ENCODE measurements at places on chromosomes 11 and 22.

GRCh38 chr22:35322126-35322525, 22.4 kb downstream of the TOM1 start:
- DNase-seq: no peak

DNA sequence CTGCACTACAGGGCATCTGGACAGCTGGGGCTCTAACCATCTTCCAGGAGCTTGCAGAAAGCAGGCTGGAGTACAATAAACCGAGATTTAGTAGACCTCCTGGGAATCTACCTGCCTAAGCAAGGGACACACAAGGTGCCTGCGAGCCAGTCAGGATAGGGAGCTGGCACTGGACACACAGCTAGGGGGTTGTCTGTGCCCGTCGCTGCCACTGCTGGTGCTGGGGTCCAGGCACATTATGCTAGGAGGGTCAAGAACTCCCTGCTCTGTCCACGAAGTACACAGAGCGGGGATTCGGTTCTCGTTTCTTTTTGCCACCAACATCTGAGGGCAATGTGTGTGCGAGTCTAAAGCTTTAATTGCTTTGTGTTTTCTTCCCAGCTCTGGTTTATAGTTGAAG, 4.2 kb downstream of the RIC8A start:
- no peak for DNase-seq

DNA sequence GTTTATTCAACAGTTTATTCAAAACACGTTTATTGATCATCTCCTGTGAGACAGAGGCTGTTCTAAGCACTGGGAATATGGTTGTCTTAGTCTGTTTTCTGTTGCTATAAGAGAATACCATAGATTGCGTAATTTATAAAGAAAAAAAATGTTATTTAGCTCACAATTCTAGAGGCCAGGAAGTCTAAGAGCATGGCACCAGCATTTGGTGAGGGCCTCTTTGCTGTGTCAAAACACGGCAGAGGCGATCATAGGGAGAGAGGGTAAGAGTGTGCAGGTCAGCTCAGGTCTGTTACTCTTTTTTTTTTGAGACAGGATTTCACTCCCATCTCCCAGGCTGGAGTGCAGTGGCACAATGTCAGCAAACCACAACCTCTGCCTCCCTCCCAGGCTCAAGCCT, 5.2 kb upstream of the IL17RA start:
- DNase-seq: no peak

DNA sequence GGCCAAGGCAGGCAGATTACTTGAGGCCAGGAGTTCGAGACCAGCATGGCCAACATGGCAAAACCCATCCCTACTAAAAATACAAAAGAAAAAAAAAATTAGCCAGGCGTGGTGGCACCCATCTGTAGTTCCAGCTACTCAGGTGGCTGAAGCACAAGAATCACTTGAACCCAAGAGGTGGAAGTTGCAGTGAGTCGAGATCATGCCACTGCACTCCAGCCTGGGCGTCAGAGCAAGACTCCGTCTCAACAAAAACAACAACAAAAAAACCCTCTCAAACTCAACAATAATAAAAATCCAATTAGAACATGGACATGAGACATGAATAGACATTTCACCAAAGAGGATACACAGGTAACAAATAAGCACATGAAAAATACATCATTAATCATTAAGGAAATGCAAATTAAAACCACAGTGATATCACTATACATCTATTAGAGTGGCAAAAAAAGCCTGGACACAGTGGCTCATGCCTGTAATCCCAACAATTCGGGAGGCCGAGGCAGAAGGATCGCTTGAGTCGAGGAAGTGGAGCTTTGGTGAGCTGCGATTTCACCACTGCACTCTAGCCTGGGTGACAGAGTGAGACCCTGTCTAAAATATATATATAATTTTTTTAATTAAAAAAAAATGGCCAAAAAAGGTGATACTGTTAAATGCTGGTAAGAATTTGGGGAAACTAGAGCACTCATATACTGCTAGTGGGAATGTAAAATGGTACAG, 12.7 kb upstream of the SEPTIN5 start:
- no peak for DNase-seq

DNA sequence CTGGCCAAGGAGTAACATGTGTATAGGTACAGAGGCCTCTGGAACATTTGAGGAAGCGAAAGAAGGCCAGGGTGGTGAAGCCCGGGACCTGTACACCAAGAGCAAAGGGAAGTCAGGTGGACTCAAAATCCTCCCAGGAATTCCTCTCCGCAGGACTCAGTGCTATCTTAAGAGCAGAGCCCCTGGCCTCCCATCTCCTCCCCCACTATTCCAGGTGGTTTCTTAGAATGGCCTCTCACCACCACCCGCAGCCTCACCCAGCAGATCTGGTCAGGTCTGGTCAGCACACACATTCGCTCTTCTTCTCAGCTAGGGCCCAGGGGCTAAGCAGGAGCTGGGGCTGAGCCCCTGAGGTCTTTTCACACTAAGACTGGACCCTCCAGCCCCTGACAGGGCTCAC, 59.1 kb downstream of the SCGB1A1 start:
- DNase-seq: no peak

DNA sequence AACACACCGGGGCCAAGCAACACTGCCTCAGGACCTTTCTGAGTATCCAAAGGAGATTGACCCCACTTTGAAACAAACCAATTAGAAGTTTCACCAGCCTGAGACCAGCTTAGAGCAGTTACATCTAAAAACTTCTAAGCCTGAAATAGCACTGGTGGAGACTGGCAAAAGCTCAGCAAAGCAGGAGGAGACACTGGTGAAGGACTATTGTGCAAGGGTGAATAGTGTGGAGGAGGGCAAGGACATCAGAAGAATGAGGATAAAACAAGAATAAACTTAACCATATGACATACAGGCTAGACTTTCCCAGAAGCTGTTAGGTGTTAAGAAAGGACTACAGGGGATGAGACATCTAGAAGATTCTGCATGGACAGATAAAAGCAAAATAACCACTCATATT, 152.4 kb downstream of the FCHSD2 start:
- DNase-seq: no peak

DNA sequence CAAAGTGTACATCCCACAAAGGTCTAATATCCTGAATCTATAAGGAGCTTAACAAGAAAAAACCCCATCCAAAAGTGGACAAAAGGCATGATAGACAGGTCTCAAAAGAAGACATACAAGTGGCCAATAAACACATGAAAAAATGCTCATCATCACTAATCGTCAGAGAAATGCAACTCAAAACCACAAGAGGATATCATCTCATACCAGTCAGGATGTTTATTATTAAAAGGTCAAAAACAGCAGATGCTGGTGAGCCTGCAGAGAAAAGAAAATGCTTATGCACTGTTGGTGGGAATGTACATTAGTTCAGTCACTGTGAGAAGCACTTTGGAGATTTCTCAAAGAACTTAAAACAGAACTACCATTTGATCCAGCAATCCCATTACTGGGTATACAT, 12.7 kb downstream of the LGALS12 start:
- DNase-seq: no peak

DNA sequence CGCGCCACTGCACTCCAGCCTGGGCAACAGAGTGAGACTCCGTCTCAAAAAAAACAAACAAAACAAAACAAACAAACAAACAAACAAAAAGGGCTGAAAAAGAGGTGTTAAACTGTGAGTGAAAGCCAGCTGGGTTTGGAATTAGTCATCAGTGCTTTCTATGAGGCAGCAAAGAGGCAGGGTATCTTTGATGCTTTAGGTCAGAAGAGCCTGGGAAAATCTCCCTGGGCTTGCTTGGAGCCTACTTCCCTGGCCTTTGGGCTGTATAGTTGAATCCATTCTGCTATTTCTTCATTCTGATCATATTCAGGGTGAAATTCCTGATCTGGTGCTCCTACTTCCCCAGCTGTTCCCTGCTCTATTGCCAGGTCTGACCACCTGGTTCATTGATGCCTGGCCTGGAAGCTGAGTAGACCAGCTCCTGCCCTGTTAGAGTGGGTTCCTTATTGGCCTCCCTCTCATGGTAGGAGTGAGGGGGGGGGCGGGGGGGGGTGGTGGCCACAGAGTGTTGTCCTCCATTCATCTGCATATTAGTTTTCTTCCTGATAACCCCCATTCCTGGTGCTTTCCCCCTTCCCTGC, 65.6 kb downstream of the INSC start:
- DNase-seq: no peak

- no peak for DNase-seq
These were observed 20.3 kb upstream of the POU2AF1 start for GRCh38 chr11:111399187-111400031.

GRCh38 chr11:128714881-128715280, 21.0 kb downstream of the FLI1 start:
- no peak for DNase-seq

GRCh38 chr22:32325811-32326237, 31.8 kb upstream of the RFPL3 start:
- no peak for DNase-seq

- no peak for DNase-seq
These were observed 3.7 kb upstream of the FLRT1 start for GRCh38 chr11:64032050-64032449.

DNA sequence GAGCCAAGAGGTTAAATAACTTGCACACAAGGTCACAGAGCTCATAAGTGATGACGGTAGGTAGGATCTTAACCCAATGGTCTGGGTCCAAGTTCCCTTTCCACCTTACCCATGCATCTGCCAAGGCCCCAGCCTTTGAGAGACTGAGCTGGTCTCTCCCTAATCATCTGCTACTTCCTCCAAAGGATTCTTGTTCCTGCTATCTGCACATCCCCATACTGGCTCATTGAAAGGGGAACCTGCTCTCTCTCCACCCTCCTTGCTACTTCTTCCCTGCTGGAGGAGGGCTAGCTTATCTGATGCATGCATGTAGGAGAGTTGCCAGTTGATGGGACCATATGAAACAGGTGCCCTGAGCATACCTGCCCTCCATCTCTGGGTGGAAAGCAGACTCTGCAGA, 47.7 kb downstream of the COMMD9 start:
- DNase-seq: no peak

DNA sequence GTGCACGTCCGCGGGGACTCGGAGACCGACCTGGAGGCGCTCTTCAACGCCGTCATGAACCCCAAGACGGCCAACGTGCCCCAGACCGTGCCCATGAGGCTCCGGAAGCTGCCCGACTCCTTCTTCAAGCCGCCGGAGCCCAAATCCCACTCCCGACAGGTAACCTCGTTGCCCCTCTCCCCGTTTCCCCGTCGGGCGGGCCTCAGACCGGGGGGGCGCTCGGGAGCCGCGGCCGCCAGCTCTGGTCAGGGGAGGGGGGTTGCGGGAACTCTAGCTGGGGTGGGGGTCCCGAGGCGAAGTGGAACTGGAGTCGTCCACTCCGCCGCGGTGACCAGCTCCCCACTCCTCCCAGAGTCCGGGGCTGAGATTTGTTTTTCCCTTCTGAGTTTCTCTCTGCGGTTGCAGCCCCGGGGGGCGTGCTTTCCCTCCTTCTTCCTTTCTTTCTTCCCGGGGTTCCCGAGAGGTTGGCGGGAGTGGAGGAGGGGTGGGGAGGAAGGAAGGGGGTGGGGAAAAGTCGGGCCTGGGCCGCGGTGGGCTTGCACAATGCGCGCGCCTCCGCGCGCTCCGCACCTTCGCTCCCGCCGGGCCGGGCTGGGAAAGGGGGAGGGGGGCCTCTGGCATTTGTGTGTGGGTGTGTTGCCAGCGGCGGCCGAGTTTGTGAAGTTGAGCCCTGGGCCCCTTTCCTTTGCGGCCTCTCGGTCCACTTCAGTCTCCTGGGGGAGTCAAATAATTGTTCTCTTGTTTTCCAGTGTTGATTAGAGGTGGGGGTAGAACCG, 952 bp downstream of the YAP1 start:
- DNase-seq: peak; percentile 32

GRCh38 chr11:109037856-109038780, 373.2 kb downstream of the DDX10 start:
- DNase-seq: no peak

DNA sequence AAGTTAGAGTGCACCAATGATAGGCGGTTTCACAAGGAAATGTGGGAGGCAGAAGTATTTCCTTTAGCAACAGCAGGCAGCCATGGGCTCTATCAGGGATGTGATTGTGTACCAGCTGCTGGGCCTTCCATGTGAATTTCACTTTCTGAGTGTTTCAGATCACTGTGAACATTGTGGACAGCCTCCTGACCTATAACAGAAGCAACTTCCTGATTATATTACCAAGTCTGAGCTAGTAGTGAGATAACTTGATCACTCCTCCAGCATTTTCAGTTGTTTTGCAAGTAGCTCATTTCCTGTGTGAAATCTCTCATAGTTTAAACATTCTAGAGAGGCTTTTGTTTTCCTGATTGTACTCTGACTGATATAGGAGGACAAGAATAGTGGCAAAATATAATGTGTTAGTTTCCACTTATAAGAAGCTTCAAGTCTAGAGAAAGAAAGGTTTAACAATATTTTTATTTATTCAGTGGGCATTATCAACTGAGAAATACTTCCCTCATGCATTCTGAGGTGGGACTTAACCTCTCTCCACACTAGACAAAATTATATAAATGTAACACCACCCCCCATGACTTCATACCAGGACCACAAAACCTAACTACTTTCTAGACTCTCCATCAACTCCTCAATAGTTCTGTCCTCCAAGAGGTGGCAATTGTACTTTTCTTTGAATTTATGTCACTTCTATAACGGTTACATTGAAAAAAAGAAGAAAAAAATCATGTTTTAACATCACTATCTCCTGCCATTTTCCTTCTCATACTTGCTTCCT, 184.2 kb upstream of the LUZP2 start:
- DNase-seq: no peak

- DNase-seq: no peak
These were observed 63.0 kb upstream of the PPARA start for GRCh38 chr22:46087336-46087690.

GRCh38 chr11:3104961-3105790, 48.0 kb upstream of the CARS1 start:
- no peak for DNase-seq

- DNase-seq: no peak
These were observed 9.8 kb downstream of the OR51F2 start for GRCh38 chr11:4830909-4831308.

GRCh38 chr11:111220721-111221120, 24.8 kb upstream of the POU2AF2 start:
- no peak for DNase-seq

GRCh38 chr11:121699801-121700200, 247.0 kb upstream of the SORL1-AS1 start:
- DNase-seq: no peak

DNA sequence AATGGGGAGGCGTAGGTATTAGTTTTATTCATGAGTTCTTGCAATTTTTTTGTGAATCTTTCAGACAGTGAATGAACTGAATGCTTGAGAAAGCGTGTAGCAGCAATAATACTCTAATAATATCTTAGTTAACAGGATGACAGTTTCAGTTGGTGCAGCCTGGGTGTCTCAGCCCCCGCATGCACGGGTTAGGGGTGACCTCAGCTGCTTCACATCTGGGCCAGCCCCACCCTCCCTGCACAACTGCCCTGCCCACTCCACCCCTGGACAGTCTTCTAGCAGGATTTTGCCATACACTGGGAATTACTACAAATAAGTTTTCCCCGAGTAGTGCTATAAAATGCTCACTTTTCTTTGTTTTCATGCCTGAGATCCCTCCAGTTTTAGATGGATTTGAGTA, 83.2 kb downstream of the ST3GAL4 start:
- DNase-seq: no peak

DNA sequence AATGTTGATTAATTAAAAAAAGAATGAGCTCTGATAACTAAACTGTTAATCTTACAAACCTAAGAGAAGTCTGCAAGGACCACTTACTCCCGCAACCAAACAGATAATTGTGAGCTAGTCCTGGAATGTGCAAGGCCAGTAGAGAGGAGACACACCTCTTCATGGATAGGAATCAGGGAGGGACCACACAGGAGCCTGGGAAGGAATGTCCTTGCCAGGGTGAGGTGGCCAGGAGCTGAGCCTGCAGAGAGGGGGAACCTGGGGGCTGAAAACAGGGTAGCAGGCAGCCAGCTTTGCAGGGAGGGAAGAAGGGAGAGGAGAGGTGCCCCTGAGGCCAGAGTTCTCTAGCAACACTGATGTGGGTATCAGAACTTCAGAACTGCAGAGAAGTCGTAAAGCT, 9.4 kb upstream of the NLRP10 start:
- DNase-seq: no peak

Data from GM10248 (cell line).